Cerebellar cortex (tissue), 1 donor: ENCODE measurements at places on chromosomes 12 and 14.

- DNase-seq: peak; percentile 90
Measured at GRCh38 chr12:12376646-12377448, 20.0 kb downstream of the BORCS5 start.

- DNase-seq: peak; percentile 72
Measured at GRCh38 chr12:12819752-12820311, 6.7 kb downstream of the DDX47 start.

DNA sequence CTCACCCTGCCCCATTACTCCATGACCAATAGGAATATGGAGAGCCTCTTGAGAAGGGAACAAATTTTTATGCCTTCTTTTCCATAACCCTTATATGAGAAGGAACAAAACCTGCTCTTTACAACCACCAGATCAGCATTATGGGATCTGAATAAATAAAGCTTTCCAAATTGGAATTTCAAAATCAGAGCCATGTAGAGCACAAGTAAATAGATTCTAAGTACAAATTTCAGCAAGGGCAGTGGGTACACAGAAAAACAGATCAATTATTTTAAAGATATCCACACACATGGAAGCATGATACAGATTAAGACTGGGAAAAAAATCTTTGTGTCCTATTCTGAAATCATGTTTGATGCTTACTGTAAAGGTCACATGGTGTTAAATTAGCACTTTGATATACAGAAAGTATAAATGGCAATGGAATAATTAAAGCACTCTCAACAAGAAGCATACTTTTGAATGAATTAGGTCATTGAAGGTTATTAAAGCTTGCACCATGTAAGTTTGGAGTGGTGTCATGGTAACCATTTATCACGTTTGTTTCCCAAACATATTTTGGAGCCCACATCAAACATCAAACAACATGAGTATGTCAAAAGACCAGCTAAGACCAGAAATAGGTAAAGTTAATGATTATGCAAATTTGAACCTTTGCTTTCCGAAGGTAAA lies 75.9 kb upstream of the AVPR1A start:
- no peak for DNase-seq

DNA sequence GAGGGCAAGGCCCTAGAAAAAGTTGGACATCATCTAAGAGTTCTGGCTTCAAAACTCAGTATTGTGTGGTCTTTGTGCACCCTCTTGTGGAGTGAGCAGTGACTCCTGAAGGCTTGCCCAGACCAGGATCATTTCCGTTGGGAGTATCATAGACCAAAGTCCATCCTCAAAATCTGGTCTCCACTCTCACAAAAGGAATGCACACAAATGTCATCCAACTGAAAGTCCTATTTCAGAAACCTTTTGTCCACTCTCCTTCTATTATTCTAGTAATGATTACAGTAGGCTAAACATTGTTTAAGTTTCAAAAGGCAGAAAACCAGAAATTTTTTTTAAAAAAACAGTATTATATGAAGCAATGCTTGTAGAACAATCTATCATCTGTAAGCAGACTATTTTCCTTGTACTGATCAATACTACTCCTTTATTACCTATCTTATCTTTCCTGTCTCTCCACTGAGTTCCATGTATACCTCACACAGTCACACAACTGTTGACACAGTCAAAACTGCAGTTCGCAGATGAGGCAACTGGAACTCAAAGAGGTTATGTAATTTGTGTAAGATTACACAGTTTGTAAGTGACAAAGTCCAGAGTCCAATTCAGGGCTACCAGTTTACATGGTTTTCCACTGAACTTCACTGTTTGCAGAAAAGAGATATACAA lies 41.4 kb downstream of the COX16 start:
- DNase-seq: peak; percentile 63

DNA sequence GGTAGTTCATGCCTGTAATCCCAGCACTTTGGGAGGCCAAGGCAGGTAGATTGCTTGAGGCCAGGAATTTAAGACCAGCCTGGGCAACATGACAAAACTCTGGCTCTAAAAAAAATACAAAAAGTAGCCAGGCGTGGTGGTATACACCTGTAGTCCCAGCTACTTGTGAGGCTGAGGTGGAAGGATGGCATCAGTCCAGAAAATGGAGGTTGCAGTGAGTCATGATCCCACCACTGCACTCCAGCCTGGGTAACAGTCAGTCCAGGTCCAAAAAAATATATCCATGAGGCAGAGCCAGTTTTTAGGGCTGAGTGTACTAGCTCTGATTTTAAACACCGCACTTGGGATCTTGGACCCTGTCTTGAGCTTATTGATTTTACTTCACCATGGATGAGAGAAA lies 30.6 kb upstream of the FICD start:
- DNase-seq: no peak
